ENCODE measurements at places on chromosomes 11 and 22.

- no peak for DNase-seq
Measured at GRCh38 chr11:61024938-61025820, 53.7 kb downstream of the CD6 start.

DNA sequence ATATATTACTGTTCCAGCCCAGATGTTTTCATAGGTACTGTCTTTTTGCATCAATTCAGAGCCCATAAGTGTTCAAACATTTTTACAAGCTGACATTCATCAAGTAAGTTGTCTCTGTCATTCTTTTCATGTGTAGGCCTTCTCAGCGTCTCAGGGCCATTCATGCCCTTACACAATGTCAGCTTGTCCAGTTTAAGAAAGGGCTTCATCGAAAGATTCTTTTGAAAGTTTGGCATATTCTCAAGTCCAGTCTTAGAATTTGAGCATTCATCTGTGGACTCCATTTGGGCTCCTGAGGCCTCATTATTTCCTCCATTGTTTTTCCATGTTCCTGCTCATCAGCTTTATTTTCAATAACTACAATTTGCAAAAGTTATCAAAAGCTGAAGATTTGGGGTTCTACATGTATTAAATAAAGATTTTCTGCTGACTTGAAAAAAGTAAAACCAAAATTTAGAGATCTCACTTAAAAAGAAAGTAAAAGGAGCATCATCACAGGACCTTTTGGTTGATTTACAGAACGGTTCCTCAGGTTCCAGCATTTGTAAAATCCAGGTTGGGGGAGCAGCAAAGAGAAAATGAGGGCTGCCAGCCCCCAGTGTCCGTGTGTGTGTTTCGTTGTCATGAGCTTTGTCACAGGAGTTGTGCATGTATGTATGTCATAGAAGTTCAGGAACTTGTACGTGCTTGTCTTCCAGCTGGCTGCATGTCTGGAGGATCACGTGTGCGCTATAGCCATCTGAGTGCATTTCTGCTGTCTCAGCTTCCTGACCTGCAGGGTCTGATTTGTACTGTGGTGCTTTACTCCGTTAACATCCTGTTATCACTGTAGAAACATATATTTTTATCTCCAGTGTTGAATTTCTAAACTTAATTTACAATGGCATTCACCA is 15.6 kb downstream of the MOV10L1 start:
- DNase-seq, result peak; percentile 11

- peak; percentile 80 for DNase-seq
Measured at GRCh38 chr11:118610773-118611432, 3.5 kb downstream of the PHLDB1 start.

GRCh38 chr22:37796079-37796478 is 11.7 kb upstream of the GCAT start:
- no peak for DNase-seq

DNA sequence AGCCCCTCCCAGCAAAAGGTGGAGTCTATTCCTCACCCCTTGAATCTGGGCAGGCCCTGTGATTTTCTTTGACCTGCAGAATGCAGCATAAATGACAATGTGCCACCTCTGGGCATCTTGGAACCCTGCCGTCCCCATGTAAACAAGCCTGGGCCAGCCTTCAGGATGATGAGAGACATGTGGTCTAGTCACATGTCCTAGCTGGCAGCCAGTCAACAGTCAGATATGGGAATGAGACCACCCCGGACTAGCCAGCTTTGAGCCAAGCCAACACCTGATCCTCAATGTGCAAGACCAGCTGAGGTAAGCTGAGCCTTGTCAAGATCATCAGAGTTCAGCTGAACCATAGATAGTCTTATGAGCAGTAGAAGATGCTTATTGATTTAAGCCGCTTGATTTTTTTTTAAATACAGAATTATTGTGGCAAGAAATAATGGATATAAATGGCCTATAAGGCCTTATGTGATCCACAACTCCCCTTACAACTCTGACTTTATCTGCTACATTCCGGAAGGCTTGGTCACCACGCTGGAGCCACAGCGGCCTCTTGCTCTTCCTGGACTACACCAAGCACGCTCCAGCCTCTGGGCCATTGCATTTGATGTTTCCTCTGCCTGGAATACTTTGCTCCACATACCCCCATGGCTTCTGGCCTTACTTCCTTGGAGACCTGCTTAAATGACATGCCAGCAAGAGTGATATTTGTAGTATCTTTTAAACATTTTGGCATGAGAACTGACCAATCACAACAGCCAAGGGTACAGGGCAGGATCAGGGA is 225.9 kb upstream of the SESN3 start:
- no peak for DNase-seq

DNA sequence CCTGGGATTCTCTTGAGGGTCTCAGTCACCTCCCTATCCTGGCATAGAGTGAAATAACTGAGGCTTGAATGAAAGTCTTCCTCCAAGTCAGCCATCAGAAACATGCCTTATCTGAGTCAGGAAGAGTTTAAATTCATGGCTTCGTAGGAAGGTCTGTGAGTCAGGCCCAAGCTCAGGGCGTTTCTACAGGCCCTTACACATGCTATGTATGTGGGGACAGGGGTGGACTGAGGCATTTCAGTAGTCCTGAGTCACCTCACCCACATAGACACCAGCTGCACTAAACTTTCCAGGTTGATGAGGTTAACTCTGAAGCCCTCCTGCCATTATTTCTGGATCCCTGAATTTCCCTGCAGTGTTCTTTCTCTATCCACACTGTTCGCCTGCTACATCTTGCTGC is 134.6 kb upstream of the RCN1 start:
- no peak for DNase-seq

GRCh38 chr11:75239531-75240290 is 863 bp upstream of the TPBGL start:
- DNase-seq, result no peak

DNA sequence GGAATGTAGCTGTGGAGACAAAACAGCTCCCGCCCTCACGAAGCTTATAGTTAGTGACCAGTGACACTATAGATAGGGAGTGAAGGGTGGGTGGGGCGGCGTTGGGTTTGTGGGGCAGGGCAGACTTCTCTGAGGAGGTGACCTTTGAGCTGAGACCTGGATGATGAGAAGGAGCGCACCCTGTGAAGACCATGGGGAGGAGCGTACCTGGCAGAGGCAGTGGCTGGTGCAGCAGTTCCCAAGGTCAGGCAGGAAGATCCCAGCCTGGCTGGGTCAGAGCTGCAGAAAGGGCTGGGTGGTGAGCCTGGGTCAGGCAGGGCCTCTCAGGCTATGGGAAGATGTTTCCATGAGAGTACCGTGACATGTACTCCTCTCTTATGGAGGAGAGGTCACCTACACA is 135.0 kb upstream of the RCN1 start:
- DNase-seq, result no peak

- no peak for DNase-seq
Measured at GRCh38 chr11:118690553-118691304, 11.3 kb upstream of the TREH start.

DNA sequence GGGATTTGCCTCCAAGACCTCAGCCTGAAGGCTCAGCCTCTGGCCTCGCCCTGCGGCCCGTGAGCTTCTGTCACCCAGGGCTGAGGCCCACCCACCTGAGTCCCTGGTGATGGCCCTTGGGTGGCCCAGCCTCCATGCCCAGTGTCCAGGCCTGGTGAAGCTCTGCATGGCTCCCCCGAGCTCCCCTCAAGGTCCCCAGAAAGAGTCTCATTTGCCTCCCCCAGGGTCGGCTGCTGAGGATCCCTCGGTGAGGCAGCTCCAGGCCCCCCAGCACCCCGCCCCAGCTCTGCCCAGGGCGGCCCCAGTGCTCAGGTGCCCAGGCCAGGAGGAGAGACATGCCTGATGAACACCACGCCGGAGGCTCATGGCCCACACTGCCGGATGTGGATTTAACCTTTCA is 2.1 kb upstream of the TH start:
- DNase-seq, result no peak

DNA sequence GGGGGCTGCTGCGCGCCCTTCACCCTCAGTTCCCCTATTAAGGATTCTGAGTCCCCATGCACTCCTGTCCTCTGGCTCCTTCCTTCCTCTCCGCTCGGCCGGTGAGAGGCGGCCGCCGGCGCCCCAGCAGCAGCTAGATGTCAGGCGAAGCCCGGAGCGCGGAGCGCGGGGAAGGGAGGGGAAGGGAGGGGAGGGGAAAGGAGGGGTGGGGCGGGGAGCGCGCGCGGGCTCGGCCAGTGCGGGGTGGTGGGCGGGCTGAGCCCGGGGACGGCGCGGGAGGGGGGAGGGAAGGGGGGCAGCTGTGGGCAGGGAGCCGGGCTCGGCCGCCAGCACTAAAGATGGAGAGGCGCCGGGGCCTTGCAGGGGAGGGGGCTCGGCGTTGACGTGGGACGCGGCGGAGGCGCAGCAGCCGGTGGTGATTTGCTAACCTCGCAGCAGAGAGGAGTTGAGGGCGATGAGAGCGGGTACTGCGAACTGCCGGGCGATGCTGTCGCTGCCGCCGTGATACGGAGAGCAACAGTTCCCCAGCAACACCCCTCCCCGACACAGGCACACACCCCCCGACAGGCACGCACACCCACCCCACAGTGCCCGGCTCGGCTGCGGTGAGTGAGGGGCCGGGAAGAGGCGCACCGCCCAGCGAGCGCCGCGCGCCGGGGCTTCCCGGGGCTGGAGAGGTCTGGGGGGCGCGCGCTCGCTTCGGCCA is at the start of gene ZBTB16:
ZBTB16 (plus strand) TSS at position 434 of the 706 bp plus-strand sequence. CDS start 3,590 bp downstream, outside the sequence.
- DNase-seq, result peak; percentile 68

DNA sequence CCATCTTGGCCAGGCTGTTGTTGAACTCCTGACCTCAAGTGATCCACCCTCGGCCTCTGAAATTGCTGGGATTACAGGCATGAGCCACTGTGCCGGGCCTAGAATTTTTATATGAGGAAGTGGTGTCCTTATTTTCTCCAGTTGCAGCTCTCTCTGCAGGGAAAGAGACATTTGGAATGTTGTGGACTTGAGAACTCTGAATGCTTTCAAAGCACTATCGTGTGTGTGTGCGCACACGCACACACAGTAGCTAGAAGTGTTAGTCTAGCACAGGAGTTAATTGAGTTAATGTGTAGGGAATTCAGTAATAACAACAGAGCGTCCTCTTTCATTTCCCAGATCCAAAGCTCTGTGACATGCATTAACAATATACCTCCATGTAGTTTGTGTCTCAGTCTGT is 164.0 kb upstream of the RASSF10 start:
- DNase-seq, result no peak

Data from naive B cell (primary cell).